ENCODE measurements at places on chromosomes 2 and 18.

GRCh38 chr18:765764-766549, 46.1 kb downstream of the YES1 start:
- DNase-seq: no peak

- no peak for DNase-seq
Measured at GRCh38 chr2:214217599-214217998, 193.3 kb upstream of the VWC2L start.

GRCh38 chr2:193562031-193562430, 1367.3 kb upstream of the TMEFF2 start:
- no peak for DNase-seq

DNA sequence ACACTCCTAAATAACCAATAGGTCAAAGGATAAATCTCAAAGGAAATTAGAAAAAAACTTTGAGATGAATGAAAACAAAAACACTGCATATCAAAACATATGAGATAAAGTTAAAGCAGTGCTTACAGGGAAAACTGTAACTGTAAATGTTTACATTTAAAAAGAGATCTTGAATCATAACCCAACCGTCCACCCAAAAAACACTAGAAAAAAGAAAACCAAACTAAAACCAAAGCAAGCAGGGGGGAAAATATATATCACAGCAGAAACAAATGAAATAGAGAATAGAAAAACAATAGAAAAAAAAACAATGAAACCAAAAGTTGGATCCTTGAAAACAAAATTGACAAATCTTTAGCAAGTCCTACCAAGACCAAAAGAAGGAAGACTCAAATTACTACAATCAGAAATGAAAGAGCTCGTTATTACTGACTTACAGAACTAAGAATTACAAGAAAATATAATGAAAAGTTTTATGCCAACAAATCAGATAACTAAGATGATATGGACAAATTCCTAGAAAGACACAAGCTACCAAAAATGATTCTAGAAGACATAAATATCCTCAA, 65.6 kb downstream of the TLK1 start:
- no peak for DNase-seq

DNA sequence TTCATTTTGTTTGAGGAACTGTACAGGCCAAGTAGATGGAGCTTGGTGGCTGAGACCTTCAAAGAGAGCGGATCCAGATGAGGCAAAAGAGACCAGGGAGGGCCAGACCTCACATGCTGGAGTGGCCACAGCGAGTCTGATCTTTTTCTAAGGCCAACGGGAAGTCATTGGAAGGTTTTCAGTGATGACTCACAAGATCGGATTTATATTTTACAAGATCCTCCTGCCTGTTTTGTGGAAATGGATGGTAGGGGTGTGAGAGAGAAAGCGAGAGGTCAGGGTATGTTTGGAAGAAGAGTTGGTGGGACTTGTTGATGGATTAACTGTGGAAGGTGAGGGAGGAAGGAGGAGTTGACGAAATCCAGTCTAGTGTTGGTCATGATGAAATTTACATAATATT, 44.6 kb upstream of the TUBA3D start:
- no peak for DNase-seq

- DNase-seq: peak; percentile 80
Measured at GRCh38 chr2:172103471-172104272, 972 bp upstream of the DLX2 start.

DNA sequence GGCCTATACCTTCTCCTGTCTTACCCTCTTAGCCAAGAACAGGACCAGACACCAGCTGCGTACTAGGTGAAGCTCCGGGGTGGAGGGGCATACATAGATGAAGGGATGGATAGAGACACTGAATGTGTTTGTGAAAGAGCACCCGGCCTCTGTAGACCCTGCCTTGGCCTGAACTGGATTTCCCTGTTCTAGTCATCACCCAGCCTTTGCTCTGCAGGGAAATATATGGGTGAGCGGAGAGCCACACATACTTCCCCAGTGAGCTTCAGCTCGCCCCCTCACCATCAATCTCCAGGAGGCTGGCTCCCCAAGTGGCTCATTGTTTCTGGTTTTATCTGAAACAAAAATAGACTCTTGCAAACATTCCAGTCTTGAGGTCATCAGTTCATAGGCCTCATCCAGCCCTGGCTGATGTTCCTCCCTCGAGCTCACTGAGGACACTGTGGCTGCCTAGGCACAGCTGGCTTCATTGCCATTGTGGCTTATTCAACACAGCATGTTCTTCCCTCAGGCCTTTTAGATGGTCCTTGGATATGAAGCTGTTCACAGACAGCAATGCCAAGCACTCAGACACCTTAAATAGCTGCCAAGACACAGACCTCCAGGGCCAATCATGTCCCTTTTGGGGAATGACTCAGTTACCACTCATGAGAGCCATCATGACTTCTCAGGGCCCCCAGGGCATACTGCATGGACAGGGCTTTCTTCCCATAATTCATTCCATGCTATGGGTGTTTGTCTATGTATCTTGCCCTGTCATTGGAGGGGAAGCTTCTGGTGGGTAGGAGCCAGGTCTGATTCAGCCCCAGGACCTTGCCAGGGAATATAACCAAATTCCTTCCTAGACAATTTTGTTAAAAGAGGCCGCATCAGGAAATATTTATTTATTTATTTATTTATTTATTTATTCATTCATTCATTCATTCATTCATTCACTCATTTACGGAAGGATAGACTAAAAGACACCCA, 82.4 kb downstream of the TTC32 start:
- DNase-seq: peak; percentile 99

DNA sequence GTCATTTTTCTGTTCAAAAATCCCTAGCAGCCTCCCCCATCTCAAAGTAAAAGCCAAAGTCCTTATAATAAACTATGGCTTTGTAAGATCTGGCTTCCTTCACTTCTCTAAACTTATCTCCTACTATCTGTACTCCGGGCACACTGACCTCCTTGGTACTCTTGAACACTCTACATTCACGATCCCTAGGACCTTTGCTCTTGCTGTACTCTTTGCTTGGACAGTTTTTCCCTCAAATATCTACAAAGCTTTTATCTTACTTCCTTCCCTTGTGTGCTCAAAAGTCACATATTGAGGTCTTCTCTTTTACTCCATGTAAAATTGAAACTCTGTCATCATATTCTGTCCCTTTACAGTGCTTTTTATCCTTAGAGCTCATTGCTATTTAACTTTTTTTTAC, 616.6 kb downstream of the IRS1 start:
- no peak for DNase-seq

DNA sequence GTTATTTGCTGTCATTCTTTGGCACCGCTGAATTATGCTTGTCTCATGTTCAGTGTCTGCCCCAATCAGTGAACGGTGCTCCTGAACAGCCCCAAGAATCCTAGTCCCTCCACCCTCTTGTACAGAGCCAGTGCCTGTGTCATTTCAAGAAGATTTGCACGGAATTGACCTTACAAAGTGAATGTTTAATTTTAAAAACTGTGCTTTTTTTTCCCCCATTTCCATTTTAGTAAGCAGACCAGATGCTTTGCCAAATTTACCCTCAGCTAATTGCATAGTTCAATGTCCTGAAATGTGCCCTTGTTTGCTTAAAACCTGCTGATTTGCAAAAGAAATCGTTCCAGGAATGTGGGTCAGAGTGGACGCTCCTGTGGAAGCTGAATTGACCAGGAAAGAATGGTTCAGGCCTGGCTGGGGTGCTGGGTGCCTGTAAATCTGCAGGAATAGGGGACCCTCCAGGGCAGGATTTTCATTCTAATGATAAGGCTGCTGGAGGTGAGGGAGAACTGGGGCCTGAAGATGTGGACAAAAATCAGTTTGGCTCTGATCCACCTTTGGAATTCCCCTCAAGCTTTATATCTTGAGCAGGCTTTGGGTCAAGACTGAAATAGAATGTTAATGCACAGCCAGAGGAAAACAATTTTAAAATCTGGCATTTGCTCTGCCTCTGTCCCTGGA, 20.1 kb downstream of the TMEM17 start:
- no peak for DNase-seq

DNA sequence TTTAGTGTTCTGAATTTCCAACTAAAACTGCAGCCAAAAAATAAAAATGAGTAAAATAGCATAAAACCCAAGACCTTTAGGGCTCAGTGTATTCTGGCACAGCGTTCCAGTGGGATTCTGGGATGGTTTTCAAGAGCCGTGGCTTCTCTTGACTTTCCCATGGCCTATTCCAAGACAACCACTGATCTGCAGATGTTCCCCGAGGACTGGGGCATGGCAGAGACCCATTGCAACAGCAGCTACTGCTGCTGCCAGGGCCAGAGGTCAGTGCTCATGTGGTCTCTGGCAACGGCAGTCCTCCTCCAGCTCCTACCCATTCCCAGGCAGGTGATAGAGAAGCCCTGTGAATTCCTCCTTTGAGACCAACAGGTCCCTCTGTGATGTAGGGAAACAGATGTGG, 26.8 kb downstream of the TNP1 start:
- no peak for DNase-seq

- DNase-seq: no peak
Measured at GRCh38 chr2:224563537-224563936, 21.6 kb downstream of the CUL3 start.

DNA sequence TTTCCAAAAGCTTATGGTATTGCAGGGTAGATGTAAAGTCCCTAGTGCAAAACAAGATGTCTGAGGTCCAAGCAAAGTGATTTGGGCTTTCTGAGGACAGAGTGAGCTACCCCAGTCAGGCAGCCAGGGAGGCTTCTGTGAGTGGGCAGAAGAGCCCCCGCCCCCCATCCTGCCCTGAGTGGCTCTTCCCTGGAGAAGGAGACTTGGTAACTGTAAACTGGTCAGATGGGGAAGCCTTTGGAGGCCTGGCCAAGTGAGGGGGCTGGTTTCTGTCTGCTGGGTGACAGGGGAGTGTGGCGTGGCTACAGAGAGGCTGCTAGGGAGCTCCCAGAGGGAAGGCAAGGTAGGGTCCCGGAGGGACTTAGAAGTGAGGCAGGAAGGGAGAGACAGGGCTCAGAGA, 181.3 kb upstream of the HAAO start:
- DNase-seq: no peak

- no peak for DNase-seq
Measured at GRCh38 chr2:128425216-128425615, 106.5 kb upstream of the HS6ST1 start.

- no peak for DNase-seq
Measured at GRCh38 chr2:85807756-85808155, 54.0 kb downstream of the ATOH8 start.

DNA sequence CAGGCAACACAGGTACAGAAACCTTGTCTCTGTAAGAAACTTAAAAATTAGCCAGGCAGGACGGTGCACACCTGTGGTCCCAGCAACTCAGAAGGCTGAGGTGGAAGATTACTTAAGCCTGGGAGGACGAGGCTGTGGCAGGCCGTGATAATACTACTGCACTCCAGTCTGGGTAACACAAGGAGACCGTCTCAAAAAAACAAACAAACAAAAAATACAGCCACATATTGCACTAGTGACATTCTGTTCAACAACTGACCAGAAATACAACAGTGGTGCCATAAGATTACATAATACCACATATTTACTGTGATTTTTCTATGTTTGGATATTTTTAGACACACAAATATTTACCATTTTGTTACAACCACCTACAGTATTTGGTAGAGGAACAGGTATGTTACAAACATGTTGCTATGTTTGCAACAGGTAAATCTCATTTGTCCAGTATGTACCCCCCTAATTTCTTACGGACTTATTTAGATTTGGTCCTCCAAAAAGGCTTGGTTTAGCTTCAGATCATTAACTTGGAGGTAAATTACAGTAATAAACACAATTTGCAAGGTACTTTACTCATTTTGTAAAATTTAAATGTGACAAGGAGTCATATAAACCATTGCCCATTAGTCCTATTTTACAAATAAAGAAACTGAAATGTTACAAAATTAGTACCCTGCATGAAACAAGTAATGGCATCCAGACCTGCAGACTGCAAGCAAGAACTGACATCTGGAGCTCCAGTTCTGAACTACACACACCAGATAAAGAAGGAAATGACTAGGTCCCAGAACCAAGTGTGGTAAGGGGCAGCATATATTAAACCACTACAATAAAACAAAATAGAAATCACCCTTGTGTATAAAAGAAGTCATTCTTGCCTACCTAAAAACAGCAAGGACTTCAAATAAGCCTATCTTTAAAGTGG, 36.8 kb downstream of the TRIP12 start:
- no peak for DNase-seq

DNA sequence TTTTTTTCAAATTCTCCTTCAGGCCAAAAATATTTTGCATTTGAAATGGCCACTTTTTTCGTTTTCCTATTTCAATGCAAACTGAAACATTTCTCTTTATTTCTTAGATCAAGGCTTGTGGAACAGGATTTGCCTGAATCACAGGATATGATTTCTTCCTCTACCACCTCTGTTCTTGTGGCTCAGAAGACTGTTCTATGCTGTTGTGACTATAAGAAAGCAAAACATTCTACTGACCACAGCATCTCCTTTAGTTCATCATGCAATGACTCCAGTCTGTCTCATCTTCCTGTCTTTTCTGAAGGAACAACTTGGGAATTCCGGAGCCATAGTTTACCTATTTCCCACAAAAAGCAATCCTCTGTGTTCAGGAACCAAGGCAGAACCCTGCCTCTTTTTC, 16.2 kb upstream of the ZNF512 start:
- DNase-seq: peak; percentile 83

GRCh38 chr2:216996279-216996845, 136.5 kb upstream of the TNP1 start:
- DNase-seq: no peak

DNA sequence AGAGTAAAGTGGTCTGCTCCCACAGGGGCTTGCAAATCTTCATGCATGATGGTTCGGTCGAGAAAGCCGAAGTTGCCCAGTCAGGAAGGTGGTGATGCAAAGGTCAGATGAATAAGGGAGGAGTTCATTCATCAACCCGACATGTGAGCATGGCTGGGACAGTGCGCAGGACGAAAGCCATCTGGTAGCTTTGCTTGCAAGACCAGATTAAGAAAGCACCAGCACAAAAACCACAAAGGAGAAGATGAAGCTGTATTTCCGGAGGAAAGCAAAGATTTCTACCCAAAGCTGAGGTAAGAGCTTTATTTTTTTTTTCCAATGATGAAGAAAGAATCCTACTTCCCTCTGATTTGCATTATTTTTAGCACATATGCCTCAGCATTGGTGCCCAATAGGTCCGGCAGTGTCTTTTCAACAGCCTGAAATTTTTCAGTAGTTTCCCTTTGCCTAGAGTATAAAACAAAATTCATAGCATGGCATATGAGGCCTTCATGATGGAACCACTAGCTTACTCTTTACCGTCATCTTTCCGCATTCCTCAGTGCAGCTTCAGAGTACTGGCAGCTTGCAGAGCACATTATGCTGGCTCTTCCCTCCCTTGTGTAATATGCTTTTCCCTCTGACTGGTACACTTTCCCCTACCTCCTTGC, 112.0 kb upstream of the THOC1 start:
- DNase-seq: no peak

DNA sequence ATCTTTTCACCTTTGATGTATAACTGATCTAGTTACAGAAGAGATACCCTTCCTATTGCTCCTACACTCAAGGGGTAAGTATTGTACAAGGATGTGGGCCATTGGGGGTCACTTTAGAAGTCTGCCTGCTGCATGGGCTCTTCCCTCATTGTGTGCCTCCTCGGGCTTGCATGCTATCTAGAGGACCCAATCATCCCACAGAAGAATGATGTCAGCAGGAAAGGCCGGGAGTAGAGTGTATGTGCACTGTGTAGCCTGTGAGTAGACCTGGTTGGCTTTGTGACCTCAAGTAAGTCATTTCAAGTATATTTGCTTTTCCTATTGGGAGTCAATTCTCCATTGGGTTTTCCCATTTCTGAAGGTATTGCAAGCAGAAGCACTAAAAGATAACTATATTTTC, 129.5 kb upstream of the TRIB2 start:
- DNase-seq: no peak

All from HFFc6 (cell line).